ENCODE measurements at places on chromosomes 12 and 14. TPM values are rescaled to one million over a fixed set of nuclear protein-coding genes. Genes with fewer than 3 reads are reported as not detected.

DNA sequence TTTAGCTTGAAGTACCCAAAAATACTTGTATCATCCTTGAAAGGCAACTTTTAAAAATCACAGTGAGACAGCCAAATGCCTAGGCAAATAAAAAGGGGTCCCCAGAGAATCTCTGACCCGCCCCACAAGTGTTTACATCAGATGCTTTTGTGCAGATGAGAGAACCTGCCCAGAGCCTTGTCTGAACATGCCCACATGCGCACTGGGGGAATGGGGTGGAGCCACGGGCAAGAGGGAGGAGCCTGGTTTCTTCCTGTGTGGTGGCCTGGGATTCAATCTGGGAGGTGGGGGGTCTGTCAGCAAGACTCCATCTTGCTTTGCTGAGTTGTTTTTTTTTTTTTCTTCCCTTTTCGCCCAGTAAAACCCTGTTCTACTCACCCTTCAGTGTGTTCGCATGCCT lies 381.7 kb upstream of the CCDC196 start:
- DNase-seq = no peak

DNA sequence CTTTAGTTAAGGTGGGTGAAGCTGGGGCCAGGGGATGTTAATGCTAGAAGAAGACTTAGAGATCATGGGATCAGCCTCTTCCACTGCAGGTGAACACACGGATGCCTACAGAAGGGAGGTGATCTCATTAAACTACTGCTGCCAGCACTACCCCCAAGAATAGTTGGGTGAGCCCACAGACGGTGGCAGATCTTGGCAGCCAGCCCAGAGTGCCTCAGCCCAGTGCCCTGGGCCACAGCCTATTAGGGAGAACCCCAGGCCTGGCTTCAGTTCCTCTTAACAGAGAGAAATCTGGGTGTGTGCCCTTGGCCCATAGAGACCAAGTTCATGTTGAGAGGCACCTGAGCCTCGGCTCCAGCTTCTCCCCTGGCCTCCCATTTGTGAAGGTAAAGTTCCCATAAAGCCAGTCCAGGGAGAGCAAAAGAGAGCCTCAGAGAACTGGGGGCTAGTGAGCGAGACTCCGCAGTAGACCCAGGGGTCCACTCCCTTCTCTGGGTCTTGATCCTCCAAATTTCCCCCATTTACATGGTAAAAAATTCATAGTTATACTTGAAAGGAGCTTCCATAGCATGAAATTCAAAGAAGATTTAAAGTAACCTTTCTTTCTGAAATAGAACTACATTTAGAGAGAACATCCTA lies 125.0 kb upstream of the CCND2 start:
- DNase-seq = peak; percentile 84

GRCh38 chr14:51744372-51745130 lies 92.8 kb downstream of the FRMD6 start:
- DNase-seq = no peak

DNA sequence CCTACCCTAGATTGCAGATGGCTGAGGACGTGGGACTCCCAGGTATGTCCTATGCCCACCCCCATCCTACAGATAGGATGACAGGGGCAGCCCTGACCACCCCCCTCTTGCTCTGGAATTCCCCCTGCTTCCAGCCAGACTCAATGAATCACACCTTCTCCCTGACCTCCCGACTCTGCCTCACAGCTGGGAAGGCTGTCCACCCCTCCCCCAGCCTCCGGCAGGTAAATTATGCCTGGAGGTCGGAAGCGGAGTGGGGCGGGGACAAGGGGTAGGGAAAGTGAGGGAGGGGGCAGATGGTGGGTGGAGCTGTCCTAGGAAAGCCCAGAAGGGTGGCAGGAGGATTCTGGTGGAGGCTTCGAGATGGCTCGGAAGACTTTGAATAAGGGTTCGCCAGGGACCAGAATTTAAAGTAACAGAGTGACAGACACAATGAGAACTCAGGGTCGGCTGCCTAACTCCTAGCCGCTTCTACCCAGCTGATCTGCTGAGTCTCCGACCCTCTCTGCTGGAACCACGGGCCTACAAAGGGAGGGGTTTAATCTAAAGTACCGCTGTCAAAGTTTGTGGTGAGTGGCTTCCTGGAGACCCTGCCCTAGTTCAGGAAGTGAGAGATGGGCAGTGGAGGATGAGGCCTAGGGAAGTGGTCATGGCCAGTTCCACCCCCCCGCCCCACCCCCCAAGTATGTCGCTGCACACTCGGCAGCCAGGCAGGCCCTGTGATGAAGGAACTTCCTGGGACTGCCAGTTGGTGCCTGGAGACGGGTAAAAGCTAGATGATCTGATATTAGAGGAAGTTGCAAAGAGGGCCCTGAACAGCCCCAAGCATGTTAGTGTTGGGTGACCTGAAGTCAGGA lies 4.2 kb downstream of the PLEKHG3 start:
- DNase-seq = no peak

GRCh38 chr14:24143511-24143910 lies 2.1 kb upstream of the EMC9 start:
- no peak for DNase-seq

Gene LRTM2
- total RNA-seq = not detected

GRCh38 chr14:68794851-68795596 lies 2.2 kb upstream of the ZFP36L1 start:
- DNase-seq = no peak

GRCh38 chr14:41423503-41423902 lies 183.2 kb upstream of the LRFN5 start:
- no peak for DNase-seq

DNA sequence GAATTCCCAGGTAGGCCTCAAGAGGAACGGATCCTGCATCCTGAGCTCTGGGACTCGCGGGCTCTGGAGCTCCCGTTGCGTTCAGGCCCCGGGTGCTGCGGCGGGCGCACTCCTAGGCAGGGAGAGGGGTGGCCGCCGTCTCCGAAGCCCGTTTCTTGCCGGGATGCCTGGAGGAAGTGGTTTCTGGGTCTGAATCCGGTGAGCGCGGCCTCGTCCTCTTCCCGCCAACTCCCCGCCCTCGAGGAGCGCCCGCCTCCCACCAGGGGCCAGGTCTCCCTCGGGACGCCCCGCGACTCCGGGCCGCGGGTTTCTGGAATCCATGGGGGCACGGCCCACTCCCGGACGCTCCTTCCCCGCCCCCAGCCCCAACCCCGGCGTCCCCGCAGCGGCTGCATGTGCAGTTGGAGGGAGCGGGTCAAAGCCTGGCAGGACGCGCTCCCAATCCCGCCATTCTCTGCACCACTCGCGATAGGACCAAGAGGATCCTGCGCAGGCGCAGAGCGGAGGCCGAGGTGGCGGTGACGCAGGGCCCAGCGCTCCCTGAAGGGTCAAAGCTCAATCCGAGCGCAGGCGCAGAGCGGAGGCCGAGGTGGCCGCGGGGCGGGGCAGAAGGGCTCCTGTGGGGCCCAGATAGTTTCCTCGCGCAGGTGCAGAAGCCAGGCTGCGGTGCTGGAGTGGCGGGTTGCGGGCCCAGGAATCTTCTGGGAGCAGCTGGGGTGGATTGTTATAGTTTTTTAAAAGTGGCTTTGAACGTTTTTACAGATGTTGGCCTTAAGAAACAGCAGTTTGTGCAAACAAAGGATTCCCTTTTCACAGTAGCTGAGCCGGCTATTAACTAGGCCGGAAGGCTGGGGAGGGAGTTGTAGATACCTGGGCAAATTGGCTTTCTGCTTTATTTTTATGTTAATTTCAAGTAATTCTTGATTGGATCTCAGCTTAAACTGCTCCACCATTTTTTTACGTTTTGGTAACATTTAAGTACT lies 796.4 kb downstream of the AACS start:
- peak; percentile 58 for DNase-seq

- DNase-seq = no peak
Measured at GRCh38 chr14:36423430-36423829, 96.6 kb downstream of the NKX2-1 start.

Gene INHBC
- not detected for total RNA-seq

Gene HCAR2
- total RNA-seq = not detected

DNA sequence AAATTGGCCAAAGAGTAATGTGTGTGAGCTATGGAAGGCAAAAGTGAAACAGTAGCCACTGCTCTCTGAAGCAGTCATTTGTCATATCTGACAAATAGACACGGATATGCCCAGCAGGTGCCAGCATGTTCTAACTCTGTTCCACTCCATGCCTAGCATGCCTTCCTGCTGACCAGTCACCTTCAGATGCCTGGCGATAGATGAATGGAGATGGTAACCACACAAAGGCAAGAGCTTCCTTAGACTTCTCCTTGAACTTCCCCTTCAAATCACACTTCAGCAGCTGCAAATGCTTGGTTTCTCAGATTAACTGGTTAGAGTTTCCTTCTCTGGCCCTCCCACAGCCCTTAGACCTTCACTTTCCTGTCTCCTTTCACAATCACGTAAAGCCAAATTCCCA lies 429.9 kb downstream of the DAD1 start:
- DNase-seq = no peak

- no peak for DNase-seq
Measured at GRCh38 chr12:57823908-57824640, 5.5 kb upstream of the AVIL start.

GRCh38 chr14:100708425-100709288 lies 18.0 kb upstream of the DLK1 start:
- DNase-seq = peak; percentile 38

DNA sequence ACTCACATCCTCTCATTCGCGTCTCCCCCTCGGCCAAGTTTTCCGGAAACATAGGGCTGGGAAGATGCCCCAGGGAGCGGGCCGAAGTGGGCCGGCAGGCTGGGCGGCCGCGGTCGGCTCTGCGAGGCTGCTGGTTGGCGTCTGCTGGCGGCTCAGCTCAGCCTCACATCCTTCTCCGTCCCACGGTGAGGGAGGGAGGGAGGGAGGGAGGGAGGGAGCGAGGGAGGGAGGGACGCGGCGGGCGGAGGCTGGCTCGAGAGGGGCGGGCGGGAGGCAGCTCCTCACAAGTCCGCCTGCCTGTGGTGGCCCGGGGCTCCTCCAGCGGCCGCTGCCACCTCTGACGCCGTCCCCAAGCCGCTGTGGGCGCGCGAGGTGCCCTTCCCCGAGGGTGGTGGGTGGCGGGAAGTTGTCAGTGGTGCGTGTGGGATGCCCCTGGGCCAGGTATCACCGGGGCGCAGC lies 93.8 kb downstream of the RFLNA start:
- peak; percentile 93 for DNase-seq

DNA sequence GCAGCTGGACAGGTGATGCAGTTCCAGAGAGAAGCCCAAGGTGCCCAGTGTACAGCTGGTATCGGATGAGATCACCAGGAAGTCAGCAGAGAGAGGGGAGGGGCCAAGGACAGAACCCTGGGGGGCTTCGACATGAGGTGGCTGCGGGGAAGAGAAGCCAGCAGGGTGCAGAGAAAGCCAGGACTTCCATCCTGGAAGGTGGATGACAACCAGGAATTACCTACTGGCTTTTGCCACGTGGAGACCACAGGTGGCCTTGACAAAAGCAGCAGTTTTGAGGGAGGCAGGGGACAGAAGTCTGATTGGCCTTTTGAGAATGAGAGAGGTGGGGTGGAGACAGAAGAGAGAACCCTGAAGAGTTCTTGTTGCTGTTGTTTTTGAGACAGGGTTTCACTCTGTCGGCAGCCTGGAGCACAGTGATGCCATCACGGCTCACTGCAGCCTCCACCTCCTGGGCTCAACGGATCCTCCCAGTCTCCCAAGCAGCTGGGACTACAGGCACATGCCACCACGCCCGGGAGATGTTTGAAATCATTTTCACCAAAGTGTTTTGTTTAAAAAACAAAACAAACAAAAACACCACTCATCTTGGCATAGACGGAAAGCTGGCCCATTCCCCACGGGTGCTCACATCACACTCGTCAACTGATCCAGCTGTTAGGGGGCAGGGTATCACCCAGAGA lies 35.2 kb downstream of the CDC42BPB start:
- DNase-seq = no peak

GRCh38 chr14:100670753-100671049 lies 56.0 kb upstream of the DLK1 start:
- no peak for DNase-seq
